Muscle of arm (tissue), 14 donors: ENCODE measurements at places on chromosomes 1 and 21. TPM values are rescaled to one million over a fixed set of nuclear protein-coding genes. Genes with fewer than 3 reads are reported as not detected.

ELF3 gene
- 0.84 TPM for polyA plus RNA-seq

LDLRAD1 gene
- polyA plus RNA-seq = not detected

CSMD2 gene
- polyA plus RNA-seq = 0.99 TPM

DMRTA2 gene
- polyA plus RNA-seq = 0.07 TPM

FCAMR gene
- polyA plus RNA-seq = not detected
